CD4-positive, alpha-beta T cell treated with Interleukin-10 for 1 hour (primary cell): ENCODE measurements at places on chromosomes 2 and 18.

DNA sequence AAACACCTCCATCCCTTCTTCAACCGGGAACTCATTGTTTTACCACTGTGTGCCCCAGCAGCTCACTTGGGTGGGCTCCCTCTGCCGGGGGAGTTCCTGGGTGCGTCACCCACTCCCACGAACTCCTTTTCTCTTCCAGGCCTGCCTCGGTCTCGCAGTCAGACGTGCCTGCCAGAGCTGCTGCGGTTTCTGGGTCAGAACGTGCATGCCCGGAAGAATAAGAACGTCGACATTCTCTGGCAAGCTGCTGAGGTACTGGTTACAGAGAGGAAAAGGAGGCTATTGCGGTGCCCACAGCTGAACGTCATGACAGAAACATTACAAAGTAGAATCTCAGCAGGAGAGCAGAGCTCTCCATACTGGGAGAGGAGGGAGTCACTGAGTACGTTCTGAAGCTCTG is 35.6 kb downstream of the COA5 start:
- DNase-seq: no peak

DNA sequence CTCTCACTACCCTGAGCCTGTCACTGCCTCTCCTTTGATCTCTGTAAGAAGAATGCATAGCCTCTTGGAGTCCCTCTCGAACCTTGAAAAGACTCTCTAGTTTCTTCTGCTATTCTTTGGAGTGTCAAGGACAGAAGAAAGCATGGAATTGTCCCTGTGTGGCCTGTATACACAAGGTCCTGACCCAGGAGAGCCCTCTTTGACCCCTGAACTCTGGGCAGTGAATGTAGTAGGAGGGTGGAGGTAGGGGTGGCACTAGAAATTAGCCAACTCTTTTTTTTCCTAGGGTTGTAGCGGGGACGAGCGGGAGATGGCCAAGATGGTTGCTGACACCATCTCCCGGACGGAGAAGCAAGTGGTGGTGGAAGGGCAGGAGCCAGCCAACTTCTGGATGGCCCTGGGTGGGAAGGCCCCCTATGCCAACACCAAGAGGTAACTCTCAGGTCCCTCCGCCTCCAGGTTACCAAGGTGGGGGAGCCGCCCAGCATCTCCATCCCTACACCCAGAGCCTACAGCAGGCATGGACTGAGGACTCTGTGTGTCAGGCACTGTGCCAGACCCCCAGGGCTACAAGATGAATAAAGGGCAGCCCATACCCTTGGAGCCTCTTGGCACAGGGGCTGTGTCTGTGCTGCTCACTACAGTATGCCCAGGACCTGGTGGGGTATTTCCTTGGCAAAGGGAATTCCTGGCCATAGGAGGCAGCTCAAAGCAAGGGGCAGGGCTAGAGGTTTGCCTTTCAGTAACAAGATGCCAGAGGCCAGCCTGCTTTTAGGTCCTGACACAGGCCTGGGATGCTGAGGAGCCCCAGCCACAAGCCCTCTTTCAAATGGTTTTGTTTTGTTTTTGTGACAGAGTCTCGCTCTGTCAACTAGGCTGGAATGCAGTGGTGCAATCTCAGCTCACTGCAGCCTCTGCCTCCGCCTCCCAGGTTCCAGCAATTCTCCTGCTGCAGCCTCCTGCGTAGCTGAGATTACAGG is 16.4 kb downstream of the VIL1 start:
- no peak for DNase-seq

DNA sequence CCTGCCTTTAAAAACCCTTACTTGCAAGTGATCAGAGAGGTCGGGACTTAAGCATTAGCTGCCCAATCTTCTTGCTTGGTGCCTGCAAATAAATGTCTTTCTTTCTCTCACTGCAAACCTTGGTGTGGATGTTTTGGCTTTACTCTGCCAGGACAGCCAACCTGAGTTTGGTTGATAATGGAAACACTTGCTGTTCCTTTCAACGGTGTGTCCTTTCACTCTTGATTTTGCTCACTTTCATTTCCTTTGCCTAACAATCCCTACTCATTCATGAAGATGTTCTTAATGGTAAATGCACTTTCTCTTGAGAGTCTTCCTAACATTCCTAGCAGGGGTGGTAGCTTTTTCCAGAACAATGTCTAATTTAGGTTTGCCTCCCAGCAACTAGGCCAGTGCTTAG is 366.2 kb downstream of the HRH4 start:
- DNase-seq: no peak

DNA sequence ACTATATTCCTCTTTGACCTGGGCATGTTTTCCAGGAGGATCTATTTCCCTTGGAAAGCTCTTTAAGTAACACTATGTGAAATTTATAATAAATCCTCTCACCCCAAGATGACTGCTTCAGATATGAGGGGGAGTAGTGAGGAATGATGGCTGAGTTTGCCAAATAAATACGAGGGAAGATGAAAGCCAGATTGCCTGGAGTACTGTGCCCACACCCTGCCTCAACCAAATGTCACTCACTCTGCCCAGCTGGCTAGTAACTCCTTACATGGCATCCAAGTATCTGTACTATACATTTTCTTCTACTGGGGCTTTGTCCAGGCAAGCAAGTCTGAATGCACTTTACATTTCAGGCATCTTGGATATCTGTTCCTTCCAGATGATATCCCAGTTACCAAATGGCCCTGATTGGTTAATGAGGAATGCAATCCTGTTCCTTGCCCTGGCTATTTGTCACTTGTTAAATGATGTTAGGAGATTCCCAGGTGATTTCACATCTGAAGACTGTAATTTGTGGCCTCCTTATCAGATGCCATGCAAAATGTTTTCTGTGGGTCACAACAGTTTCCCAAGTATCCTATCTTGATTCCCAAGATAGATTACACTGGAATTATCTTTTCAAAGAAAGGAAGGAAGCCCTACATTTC is 191.8 kb downstream of the IKZF2 start:
- DNase-seq: no peak

GRCh38 chr2:6008186-6008585 is 316.0 kb downstream of the SOX11 start:
- no peak for DNase-seq

GRCh38 chr2:80246534-80246933 is 58.0 kb downstream of the LRRTM1 start:
- DNase-seq: no peak

DNA sequence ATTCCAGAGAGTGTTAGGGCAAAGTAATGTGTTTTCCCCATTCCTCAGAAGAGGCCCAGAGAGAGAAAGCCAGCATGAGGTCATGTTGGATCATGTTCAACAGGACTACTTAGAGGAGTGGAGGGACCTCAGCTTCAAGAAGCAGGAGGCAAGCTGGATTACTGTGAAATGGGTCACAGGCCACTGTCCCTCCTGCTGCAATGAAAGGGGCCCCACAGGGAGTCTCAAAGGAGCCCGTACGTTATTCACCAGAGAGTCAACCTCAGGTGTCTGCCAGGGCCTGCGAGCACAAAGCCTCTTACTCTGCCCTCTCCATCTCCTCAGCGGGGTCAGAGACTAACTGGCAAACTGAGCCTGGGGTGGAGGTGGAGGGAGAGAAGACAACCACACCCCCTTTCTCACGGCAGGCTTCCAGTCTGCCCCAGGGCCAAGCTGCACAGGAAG is 27.2 kb upstream of the ACYP2 start:
- DNase-seq: no peak

DNA sequence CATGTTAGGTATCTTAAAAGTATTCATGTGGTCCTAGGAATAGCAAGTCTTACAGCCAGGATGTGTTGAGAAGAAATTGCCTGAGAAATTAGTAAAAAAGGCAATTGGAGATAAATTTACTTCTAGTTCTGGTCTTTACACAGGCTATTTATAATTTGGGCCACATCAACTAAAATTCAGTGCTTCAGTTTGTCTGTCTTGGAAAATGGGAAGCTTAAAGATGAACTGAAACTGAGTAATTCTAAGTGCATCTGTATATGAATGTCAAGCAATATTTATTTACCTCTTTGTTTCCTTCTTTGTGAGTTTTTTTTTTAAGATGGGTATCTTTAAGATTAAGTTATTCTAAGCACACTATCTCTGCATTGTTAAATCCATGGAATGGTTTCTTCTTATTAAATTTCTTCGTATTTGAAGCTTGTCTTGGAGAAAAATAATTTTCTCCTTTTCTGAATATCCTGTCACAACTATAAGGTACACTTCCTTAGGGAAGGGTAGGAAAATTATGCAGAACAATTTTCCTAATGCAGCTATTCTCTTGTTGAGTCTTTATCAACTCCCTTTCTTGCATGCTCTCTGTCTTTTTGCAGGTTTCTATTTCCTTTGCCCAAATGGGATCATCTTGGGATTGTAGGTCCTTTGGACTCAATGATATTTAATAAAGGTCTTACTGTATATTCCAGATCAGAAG is 39.7 kb upstream of the MMADHC start:
- no peak for DNase-seq

GRCh38 chr18:7878265-7879211 is 311.4 kb downstream of the PTPRM start:
- no peak for DNase-seq

DNA sequence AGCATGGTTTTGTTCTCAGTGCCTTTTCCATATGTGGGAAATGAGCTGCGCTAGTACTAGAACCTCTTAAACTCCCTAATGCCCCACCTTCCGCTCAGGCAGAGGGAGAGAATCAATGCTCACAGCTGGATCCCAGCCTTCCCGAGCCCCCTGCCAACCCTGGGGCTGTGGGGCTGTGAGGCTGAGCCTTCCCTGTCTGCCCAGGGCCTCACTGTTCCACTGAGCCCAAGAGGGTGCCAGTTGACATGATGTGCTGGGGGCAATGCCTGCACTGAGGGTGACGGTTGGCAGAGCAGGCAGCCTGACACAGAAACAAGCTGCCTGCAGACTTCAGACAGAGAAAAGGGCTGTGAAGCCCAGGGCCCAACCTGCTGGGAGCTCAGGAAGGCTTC is 602.4 kb upstream of the RAB6C start:
- no peak for DNase-seq

GRCh38 chr18:50055488-50055887 is 139.5 kb downstream of the MYO5B start:
- DNase-seq: no peak

DNA sequence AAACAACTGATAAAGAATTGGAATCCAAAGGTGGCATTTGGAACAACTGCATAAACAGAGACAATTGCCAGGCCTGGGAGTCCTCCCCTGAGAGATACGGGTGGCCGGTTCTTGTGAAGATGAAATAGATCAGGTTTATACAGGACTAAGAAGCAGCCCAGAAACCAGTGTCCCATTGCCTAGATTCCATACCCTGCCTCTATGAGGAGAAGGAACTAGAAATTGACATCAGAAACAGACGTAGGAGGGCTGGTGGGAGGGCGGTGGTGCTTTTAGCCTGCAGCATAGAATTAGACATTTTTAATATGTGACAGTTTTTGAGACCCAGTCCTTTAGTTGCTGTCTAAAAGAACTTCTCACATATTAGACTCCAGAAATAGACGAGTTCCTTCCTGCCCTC is 11.8 kb upstream of the SH3BP4 start:
- DNase-seq: no peak
